ENCODE measurements at places on chromosomes 2 and 18.

- DNase-seq: no peak
Observed at GRCh38 chr18:65988972-65989371, 238.2 kb downstream of the CDH7 start.

- no peak for DNase-seq
Observed at GRCh38 chr2:11582612-11582861, 48.7 kb downstream of the GREB1 start.

- DNase-seq: peak; percentile 73
Observed at GRCh38 chr2:128357506-128358370, 39.1 kb upstream of the HS6ST1 start.

DNA sequence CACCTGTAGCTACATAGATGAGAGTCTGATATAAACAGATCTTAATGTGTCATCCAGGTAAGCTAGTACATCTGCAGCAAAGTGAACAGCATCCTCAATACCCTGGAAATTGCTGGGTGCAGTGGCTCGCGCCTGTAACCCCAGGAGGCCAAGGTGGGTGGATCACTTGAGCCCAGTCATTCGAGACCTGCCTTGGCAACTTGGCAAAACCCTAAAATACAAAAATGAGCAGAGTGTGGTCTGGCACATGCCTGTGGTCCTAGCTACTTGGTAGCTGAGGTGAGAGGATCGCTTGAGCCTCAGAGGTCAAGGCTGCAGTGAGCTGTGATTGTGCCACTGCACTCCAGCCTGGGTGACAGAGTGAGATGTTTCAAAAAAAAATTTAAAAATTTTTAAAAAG lies 233.9 kb upstream of the SP5 start:
- no peak for DNase-seq

GRCh38 chr18:54209471-54210180 lies 14.8 kb downstream of the MBD2 start:
- no peak for DNase-seq

DNA sequence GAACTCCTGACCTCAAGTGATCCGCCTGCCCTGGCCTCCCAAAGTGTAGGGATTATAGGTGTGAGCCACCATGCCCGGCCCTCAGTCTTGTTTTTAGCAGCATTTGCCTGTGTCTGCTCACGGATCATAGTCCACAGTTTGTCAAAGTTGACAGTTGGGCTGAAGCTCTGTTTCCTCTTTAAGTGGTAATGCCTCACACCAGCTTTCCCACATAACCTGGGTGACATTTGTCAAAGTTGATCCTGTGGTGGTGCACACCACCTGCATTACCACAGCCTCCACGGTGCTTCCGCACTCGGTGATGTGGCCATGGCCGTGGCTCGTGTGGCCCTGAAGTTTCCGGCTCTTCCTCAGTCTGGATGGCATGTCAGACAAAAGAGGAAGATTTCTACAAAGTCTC lies 27.1 kb downstream of the RAB31 start:
- DNase-seq: peak; percentile 83

- DNase-seq: no peak
Observed at GRCh38 chr2:105744091-105744908, 412 bp upstream of the NCK2 start.

GRCh38 chr2:140918426-140918825 lies 1212.4 kb downstream of the LRP1B start:
- DNase-seq: no peak

DNA sequence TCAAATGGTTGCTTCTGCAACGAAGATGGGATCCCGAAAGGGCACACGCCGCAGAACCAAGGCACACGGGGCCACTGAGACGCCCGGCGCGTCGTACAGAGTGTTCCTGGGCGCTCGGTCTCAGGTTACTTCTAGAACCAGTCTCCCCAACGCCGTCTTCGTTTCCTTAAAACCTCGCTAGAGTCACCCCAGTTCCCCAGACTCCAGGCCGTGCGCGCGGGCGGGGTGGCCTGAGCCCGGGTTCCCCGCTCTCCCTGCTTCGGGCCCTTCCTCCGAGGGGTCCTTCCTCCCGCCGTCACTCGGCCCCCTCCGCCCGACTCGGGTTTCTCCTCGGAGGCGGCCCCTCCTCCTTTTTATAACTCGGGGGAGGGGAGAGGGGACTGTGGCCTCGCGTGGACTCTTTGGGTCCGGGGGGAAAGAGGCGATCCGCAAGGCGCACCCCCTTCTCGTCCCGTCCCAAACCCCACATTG lies 774 bp upstream of the FZD7 start:
- DNase-seq: no peak

- no peak for DNase-seq
Observed at GRCh38 chr18:63897072-63897471, 9.6 kb downstream of the SERPINB2 start.

DNA sequence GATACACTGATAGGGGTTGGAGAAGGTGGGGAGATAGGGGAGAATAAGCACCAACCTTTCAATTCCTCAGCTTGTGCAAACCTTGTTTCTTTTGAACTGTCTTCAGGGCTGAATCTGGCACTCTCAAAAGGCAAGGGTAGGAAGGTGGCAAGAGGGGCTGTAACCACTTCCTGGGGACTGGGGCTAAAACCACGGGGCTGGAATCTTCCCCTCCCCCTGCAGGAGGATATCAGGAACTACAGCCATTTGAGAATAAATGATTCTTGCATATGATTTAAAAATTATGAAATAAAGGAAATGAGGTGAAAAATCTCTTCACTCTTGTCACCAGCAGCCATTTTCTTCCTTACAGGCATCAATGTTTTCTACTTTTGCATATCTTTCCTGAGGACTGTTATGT lies 50.8 kb downstream of the ATOH8 start:
- no peak for DNase-seq

DNA sequence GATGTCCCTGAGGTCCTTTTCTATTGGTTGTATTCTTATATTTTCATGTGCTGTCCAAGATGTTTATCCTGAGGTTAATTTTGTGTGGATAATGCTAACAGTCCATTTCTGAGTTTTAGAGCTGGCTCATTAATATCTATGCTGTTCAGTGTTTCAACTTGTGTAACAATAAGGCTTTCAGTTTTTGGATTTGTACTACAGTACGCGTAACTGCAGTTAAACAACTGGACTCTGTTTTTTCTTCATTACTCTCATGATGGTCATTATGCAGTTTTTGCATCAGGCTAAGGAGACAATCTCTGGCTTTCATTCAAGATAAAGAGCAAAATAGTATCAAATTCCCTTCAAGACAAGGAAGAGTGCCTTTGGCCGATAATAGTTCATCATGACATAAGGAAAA lies 1364.8 kb downstream of the DPP10 start:
- no peak for DNase-seq

- no peak for DNase-seq
Observed at GRCh38 chr18:53795061-53795460, 429.4 kb downstream of the MBD2 start.

DNA sequence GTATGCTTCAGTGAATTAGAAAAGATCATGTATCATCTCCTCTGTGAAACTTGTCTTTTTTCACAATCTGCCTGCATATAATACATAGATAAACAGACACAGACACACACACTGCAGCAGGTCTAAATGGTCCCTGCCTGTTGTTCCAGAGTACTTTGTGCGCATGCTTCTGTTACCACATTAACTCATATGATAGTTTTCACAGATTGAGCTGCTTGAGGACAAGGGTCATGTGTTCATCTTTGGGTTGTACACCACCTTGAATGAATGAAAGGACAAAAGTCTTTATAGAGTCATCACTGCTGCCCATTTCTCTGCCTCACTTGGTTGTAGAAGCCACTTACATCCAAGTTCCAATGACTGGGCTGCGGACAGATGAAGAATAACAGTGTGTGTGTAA lies 72.7 kb upstream of the GLS start:
- DNase-seq: no peak

DNA sequence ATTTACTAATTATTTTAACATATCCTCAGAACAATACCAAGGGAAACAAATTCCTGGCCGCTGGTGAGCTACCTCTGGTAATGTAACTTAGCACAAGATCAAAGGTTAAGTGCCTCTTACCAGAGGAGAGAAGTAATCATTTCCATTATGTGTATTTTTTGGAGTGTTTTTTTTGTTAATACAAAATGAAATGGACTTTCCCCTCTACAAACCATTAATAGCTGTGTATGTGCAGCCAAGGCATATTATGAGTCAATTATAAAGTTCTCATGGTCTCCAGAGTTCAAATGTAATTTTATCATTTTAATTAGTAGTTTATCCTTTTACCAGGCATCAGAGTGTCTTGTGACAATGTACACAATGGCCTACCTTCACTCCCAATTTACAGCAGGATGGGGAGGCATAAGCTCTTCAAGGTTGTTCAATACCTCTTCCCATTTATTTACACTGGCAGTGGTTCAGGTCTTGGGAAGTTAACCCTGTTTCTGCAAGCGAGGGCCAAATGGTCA lies 242.2 kb downstream of the TGIF1 start:
- DNase-seq: no peak

DNA sequence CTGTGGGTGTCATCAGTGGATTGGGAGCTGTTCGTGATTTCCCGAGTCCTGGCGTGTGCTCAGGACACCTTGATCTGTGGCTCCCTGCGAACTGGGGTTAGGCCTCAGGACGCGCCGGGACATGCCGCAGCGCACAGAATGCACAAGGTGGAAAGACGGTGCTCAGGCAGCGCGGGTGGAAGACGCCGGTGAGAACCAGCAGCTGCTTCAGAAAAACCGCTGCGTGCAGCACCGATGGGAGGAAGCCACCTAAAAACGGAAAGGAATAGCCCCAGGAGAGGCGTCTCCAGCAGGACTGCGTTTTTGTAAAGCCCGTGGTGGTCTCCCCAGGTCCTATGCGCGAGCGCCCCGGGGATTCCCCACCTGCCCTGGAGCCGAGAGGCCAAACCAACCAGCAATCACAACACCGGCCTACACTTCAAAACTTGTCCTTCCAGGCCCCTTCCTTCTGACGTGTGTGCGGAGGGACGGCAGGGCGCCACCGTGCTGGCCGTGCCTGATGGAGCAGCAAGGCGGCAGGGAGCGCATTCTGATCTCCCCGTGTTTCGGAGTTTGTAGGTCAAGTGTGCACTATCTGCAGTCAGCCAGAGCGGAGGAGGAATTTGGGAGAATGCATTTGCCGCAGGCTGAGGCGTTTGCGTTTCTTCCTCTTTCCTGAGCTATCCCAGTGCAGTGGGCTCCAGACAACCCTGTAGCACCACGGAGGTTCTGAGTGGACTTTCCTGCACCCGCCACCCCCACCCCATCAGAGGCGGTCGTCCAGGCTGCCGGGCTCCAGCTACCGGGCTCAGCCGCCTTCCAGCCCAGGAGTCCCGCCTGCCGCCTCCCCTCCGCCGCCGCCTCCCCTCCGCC lies 32.2 kb downstream of the RTP5 start:
- peak; percentile 79 for DNase-seq

- no peak for DNase-seq
Observed at GRCh38 chr18:13410471-13410870, 191.9 kb downstream of the LDLRAD4 start.

GRCh38 chr2:233446606-233447305 lies 92.5 kb downstream of the DGKD start:
- peak; percentile 80 for DNase-seq

DNA sequence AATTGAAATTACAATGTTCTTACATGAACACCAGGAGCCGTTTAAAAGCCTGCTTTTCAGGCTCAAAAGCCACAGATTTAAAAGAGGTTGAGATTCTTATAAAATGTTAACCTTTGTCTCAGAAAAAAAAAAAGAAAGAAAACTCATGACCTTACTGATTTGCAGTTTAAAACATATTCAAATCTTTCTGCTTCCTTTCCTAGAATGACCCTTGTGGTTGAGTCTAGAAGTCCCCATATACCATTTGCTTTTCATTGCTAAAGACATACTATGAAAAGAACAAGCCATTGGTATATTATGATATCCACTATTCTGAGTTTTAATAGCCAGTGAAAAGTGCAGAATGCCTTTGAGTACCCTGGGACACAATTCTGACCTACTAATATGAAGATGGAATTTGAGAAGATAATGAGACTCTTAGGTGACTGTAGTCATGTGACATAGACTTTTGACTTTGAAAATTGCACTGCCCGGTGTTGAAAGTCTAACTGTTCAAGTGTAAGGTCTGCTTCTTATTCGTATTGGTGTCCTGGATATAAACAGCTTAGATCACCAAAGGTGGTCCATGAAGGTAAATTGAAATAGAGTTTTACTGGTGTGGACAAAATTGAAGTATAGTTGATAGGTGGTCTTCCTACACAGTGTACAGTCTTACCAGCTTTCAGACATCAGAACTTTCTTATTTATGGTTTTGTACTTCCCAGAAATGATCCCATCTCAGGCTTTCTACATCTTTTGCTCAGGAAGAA lies 117.0 kb downstream of the DOCK10 start:
- no peak for DNase-seq

GRCh38 chr2:85277416-85278158 lies 50.2 kb downstream of the TGOLN2 start:
- no peak for DNase-seq

DNA sequence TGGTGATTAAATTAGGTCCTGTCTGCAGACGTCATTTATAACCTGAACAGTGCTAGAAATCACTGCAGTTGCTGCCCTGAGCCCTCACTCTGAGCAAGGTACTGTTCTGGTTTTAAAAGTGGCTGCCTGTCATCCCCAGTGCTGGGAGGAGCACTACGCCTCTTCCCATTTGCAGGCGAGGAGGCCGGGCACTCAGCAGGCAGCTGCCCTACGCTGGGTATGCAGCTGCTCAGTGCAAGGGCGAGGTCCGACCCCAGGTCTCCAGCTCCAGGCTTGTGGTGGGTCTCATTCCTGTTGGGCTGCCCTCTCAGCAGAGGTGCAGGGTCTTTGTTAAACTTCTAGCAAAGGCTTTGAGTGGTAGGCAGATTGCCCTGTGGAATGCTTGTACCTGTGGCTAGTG lies 15.7 kb downstream of the CNDP2 start:
- DNase-seq: no peak

GRCh38 chr18:62606106-62606505 lies 83.3 kb downstream of the ZCCHC2 start:
- DNase-seq: no peak

DNA sequence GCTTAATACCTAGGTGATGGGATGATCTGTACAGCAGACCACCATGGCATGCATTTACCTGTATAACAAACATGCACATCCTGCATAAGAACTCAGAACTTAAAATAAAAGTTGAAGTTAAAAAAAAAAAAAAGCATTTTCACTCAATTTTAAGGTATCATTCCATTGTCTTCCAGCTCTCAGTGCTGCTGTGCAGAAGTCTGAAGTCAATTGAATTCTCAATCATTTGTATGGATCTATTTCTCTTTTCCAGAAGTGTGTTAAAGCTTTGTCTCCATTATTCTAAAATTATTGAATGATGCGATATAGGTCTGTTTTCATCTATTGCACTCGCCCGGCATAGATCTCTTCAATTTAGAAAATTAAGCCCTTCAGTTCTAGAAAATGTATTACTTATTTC lies 202.5 kb upstream of the EPAS1 start:
- no peak for DNase-seq

GRCh38 chr2:169768262-169768995 lies 30.2 kb upstream of the SSB start:
- no peak for DNase-seq

DNA sequence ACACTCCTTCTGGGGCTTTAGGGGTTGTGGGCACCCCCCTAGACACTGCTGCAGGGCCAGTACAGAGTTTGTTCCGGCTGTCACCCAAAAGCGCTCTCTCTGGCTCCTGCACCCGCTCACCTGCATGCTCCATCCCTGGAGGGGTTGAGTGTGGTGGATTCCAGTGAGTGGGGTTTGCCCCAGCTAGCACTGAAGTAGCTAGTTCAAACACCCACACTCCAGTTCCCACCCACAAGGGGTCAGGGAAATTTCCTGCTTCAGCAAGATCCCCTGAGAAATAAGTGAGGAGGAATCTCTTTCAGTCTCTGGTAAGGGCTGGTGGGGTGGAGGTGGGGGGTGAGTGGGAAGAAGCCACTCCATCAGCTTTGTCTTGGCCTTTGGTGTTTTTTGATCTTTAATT lies 73.6 kb downstream of the TMEM17 start:
- no peak for DNase-seq

GRCh38 chr2:222892761-222893160 lies 31.9 kb downstream of the ACSL3 start:
- DNase-seq: no peak

Data from mesenteric fat pad (tissue), 1 donor.